Suppressor macrophage (primary cell): ENCODE measurements at places on chromosomes 5 and 9.

DNA sequence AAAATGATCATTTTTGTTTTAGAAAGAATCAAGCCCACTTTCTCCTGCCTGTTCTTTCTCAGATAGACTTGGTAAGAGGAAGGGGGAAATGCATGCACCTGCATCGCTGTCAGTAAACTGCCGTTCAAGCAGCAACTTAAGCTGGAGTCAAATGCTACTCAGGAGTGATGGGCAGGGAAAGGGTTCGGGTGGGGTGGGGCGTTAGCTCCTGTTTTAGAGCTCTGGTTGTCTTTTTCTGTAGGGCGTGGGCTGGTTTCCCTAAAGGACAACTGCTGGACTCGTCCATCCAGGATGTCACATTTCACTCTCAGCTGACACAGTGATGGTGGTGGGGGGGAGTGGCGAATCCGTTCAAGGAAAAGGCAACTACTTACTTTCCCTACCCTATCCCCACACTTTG, 75.0 kb downstream of the NDFIP1 start:
- DNase-seq = no peak

GRCh38 chr5:140546851-140547507, 483 bp upstream of the EIF4EBP3 start:
- DNase-seq = peak; percentile 45

DNA sequence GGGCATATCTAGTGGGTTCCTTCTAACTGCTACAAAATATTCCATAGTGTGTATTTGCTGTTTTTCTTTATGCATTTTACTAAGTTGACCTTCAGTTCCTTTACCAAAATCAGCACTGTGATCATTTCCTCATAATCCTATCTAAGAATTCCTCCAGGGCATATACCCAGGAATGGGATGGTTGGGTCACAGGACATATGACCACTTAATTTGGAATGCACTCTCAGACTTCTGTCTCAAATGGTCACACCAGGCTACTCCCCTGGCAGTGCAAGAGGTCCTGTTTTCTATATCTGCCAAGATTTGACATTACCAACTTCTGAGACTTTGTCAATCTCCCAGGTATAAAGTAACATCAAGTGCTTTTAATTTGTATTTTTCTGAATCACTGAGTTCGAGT, 63.9 kb downstream of the ADAMTS12 start:
- no peak for DNase-seq

GRCh38 chr5:28707706-28708105, 1669.3 kb upstream of the CDH9 start:
- DNase-seq = no peak

- DNase-seq = no peak
Measured at GRCh38 chr9:6471231-6471850, 58.3 kb downstream of the UHRF2 start.
